ENCODE measurements at places on chromosomes 1 and 21.

DNA sequence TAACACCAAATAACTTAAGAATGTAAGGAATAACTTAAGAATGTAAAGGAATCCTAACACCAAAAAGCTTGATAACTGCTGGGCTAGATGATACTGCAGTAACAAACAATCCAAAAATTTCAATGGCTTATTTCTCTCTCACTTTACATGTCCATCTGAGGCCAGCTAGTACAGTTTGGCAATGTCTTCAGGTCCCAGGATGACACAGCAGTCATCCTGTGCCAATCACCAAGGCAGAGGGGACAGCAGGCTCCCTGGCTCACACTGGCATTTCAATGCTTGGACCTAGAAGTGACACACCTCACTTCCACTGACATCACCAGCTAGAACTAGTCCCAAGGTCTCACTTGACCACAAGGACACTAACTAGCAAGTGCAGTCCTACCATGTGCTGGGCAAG, 15.3 kb downstream of the DNAJC11 start:
- DNase-seq, result no peak

DNA sequence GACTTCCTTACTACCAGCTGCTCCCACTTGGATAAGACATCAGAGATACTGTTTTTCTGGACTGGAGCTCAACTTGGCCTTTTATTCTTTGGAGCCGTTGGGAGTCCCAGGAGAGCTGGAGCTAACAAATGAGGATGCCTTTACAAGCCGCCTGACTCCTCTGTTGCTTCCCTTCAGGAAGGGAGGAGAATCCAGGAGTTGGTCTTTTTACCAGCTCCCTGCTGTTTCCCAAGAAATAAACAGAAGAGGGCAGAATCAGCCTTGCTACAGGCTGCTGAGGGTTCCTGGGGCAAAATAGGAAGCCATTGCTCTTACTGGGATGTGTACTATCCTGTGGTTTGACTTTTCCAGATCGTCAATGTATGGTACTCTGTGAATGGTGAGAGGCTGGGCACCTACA, 1.5 kb downstream of the EIF3I start:
- no peak for DNase-seq

DNA sequence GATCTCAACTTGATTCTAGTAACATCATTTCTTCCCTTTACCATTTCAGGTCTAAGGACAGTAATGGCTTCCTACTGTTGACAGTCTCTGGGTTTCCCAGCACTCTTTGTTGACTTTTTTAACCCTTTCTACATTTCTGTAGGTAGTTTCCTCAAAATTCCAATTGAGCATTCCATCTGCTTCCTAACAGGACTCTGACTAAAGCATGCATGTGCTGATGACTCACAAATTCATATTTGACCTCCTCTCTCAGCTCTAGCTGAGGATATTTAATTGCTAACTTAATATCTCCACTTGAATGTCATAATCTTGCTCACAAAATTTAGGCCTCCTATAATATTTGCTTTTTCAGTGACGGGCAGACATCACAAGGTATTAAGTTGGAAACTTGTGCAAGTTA, 93.3 kb upstream of the ZNHIT6 start:
- no peak for DNase-seq

- no peak for DNase-seq
Measured at GRCh38 chr1:231190456-231190855, 28.6 kb downstream of the TRIM67 start.

- no peak for DNase-seq
Measured at GRCh38 chr1:56472860-56473259, 106.5 kb downstream of the PLPP3 start.
